ENCODE measurements at places on chromosomes 3 and 15.

- no peak for DNase-seq
Observed at GRCh38 chr15:51234176-51234927, 104.0 kb downstream of the CYP19A1 start.

DNA sequence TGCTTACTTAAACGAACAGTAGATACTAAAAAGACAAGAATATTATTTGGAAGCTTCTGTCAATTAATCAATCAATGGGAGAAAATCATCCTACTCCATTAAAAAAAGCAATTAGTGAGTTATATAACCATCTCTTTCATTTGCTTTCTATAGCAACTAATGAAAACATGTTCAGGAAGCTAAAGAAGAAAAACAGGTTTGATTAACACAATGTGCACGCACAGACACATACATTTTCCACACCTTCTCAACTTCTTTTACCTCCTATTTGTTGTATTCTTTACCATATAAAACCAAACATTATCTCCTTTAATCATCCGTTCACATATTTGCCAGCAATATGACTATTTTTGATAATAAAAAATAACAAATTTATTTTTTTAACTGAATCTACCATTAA is 111.3 kb downstream of the GBE1 start:
- no peak for DNase-seq

DNA sequence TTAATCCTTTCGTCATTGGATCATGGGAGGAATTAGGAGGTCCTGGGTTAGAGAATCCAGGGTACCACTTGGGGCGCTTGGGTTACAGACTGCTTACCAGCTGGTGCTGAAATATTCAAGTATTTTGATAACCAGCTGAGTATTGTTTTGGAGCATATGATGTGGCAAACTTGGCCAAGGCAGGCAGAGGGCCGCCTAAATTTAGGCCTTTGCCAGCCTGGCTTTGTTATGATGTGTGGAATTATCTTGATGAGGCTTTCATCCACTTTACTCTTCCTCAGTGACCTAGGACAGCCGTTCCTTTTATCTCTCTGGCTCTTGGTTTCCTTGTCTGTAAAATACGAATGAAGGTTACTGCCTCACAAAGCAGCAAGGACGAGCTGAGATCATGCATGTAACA is 6.9 kb downstream of the COPG1 start:
- no peak for DNase-seq

DNA sequence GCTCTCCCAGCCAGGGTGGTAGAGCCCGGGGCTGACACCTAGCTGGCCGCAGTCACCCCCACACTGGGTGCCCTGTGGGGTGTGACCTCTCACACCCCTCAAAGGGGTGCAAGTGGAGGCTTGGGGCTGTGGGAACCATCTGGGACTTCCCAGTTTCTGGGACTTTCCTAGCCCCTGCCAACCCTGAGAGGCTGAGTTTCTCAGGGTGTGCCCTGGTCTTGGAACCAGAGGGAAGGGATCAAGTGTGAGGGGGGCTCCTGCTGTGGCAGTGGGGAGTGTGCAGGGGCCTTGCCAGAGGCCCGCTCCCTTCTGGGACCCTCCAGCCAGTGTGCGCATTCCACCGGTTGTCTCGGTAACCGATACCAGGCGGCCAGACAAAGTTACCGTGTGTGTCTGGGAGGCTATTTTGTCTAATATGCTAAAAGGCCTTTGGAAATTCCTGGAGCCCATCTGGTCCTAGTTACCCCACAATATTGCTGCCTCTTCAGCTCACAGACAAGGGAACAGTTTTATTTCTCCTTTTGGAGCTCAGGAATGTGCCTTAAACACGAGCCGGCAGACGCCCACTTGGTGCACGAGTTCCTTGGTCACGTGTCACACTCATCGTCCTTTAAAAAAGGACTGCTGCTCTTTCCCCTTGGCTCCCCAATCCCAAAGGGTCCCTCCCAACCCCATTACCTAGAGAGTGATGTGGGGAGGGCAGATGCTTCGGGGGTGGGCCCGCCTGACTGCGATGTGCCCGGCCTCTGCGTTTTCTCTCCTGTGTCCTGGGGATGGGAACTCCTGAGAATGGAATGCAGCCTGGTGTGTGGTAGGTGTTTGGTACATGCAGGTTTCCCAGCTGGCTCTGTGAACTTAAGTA is 33.2 kb downstream of the HDAC11 start:
- no peak for DNase-seq

GRCh38 chr3:24288496-24289236 is 206.0 kb downstream of the THRB start:
- DNase-seq: no peak

DNA sequence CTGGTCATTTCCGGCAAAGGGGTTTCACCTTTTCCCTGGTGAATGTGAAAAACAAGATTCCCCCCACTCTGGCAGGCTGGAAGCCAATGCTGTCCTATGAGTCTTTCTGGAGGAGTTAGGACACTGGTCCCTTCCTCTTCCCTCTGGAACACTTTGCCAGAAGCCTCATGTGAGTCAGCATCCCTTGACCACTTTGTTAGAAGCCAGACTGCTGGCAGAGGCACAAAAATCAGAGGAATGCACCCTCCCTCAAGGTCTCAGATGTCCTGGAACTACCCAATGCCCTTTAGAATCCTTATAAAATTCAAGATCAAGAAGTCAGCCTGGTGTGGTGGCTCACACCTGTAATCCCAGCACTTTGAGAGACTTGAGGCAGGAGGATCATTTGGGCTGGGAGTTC is 26.6 kb downstream of the ITGB5 start:
- no peak for DNase-seq

GRCh38 chr3:34646911-34647460 is 848.6 kb downstream of the PDCD6IP start:
- no peak for DNase-seq

GRCh38 chr3:196971094-196971698 is 2.6 kb upstream of the PIGZ start:
- no peak for DNase-seq

DNA sequence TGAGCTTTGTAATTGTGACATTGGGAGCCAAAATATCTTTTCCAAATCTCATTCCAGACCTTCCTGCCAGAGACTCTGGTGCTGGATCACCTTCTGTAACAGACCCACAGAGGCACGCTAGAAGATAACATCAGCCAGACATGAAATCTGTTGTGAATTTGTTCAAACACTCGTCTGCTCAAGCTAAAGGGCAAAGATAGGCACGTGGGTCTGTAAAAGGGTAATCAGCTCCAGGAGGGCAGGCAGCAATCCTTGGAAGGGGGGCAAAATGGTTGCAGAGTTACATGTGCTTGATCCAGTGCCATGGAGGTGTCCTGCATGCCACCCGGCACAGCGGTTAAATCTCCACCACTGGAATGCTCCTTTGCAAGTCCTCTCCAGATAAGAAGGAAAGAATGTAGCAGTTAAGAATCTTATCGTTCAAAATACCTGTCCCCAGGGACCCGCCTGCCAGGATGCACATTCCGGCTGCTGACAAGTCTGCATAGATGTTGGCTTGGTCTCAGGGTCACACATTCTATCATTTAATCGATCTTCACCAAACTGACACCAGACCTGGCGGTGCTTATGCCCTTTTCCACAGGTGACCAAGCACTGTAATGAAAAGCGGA is 74.8 kb downstream of the ADAMTS9 start:
- no peak for DNase-seq

DNA sequence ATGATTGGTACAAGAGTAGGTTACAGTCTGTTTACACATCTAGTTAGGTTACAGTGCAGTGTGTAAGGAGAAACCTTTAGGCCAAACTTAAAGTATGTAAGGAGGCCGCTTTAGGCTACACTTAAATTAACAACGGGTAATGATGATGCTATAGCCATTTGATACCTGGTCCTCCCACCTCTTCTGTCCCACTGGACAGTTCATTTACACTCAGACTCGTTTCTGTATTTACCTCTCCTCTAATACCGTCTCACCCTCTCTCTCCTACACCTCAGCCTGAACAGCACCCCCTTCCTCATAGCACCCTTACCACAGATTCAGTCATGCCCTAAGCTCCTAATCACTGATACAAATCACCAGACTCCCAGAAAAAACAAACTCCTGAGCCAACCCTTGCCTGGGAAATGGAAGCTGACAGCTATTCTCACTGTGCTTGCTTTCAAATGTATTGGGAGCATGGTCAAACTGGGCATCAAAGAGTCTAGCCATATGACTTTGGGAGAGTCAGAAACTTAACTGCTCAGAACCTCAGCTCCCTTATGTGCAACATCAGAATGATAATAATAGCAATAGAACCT is 241.3 kb upstream of the SETMAR start:
- no peak for DNase-seq

DNA sequence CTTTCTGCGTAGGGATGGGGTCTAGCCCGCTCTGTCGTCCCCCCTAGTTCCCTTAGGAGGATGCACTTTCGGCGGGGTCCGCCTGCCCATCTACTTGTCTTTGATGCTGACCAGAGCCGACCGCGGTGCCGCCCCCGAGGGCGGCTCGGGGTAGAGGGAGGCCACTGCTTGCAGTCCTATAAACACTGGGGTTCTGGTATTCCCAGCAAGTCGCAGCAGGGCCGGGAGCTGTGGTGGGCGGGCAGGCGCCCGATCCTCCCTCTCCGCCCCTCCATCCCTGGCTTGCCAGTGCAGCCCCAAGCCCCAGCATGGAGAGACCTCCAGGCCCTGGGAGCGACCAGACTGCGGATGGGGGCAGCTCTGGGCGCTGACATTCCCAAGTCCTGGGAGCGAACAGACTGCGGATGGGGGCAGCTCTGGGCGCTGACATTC is 830 bp downstream of the SEMA4B start:
- no peak for DNase-seq

GRCh38 chr3:89685731-89686130 is 578.3 kb downstream of the EPHA3 start:
- DNase-seq: no peak

- no peak for DNase-seq
Observed at GRCh38 chr3:87426918-87427317, 150.5 kb upstream of the POU1F1 start.

DNA sequence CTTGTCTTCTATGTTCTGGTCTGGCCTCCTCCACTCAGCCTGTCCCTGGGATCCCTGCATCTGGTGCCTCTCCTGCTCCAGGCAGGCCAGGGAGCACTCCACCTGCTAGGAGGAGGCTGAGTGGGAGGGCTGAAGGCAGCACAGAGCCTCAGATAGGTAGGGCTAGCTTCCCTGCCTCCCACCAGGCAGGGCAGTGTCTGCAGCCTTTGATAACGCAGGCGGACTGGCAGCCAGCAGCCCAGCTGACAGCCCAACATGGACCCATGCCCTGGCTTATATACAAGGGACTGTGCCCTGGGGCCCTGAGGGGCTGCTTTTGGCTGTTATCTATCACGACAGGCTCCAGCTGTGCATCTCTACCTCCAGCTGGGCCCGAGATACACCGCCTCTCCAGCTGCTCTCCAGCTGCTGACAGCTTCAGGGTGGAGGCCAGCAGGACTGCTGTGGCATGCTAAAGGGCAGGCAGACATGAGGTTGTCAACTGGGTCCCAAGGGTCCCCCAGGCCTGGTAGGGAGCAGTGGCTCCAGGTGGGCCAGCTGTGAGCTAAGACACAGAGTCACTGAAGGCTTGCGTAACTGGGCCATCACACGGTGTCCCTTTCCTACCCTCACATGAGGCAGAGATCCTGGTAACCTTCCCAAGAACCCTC is 5.2 kb upstream of the CLK3 start:
- no peak for DNase-seq

GRCh38 chr3:32996755-32997091 is 45.3 kb downstream of the CCR4 start:
- no peak for DNase-seq

- DNase-seq: no peak
Observed at GRCh38 chr15:78768531-78769408, 42.5 kb downstream of the ADAMTS7 start.

- no peak for DNase-seq
Observed at GRCh38 chr15:80549191-80549590, 145.0 kb downstream of the ARNT2 start.

GRCh38 chr3:155323063-155323666 is 29.7 kb upstream of the STRIT1 start:
- peak; percentile 55 for DNase-seq

DNA sequence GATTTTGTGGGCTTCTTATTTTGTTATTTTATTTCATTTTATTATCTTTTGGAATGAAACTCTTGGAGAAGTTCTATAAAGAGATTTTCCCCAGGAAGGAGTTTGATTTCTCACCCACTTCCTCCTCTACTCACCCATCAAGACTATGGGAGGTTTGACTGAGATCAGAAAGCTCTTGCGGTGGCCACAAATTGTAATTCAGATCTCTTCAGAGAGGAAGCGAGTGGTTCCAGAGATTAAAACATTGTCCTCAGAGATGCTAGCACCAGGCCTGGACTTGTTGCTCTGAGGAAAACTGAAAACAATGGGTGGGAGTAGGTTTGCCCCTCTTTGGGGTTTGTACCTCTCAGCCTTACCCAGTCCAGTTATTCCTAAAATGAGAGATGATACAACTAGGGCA is 8.1 kb upstream of the MUC13 start:
- DNase-seq: no peak

DNA sequence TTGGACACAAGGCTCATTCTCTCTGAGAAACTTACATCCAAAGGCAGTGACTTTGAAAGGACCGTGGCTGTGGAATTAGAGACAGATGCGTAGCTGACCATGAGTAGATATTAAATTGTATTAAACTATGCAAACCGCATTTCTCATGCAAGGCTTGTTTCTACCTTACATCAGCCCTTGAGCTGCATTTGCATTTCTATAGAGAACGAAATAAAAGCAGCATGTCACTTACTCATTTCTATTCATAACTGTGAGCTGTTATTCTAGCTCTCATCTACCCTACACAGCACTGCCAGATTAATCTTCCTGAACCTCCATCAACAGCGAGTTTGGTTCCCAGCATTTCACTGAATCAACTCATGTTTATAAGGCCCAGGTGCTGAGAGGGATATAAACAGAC is 72.3 kb downstream of the THSD4 start:
- DNase-seq: no peak

- DNase-seq: no peak
Observed at GRCh38 chr3:171491361-171491760, 31.2 kb upstream of the TNIK start.

DNA sequence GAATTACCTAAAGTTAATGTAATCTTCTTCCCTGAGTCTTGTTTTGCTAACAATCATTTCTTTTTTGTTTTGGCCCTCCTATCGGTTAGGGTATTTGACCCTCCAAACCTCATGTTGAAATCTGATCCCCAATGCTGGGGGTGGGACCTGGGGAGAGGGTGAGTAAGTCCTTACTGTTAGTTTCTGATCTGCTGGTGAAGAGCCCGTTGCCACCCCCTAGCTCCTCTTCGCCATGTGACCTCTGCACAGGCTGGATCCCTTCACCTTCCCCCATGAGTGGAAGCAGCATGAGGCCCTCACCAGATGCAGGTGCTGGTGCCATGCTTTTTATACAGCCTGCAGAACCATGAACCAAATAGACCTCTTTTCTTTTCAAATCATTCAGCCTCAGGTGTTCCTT is 62.8 kb upstream of the ADCY5 start:
- no peak for DNase-seq

Measured in right renal cortex interstitium (tissue), 3 donors.